NCI-H446 treated with DMSO at 0.1 percent for 48 hours (cell line): ENCODE measurements at places on chromosomes 2 and 18.

GRCh38 chr2:24586955-24587354 is 95.9 kb downstream of the NCOA1 start:
- no peak for DNase-seq

DNA sequence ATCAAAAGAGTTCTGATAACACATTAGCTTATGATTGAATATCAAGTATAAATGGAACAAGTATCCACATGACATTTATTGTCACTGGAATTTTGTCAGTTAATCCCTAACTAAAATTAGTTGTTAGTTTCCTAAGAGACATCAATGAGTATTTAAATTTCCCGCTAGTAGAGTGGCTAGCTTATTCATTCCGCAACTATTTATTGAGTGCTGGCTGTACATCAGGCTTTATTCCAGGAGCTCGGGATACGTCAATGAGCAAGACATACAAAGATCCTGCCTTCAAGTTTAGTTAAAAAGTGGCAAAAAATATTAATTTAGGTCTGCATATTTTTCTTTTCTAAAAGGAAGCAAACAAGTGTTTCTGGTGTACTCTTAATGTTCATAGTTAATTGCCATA is 59.3 kb downstream of the PRKRA start:
- DNase-seq = no peak

DNA sequence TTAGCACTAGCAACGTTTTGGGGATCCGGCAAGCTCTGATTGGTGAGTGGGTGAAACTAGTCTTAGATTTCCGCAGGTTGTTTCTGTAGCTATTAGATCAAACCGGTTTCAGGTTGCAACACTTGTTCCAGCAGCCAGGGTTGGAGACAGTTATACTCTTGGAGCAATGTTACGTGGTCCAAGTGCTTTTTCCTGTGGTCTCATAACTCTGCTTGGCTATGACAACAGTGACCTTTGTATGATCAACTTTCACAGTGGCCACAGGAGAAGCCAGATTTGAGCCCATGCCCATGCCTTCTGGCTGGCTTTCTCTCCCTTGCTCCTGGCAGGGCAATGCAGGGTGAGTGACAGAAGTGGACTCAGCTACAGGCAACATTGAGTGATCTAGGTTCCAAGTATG is 84.5 kb upstream of the TAF1B start:
- DNase-seq = no peak

DNA sequence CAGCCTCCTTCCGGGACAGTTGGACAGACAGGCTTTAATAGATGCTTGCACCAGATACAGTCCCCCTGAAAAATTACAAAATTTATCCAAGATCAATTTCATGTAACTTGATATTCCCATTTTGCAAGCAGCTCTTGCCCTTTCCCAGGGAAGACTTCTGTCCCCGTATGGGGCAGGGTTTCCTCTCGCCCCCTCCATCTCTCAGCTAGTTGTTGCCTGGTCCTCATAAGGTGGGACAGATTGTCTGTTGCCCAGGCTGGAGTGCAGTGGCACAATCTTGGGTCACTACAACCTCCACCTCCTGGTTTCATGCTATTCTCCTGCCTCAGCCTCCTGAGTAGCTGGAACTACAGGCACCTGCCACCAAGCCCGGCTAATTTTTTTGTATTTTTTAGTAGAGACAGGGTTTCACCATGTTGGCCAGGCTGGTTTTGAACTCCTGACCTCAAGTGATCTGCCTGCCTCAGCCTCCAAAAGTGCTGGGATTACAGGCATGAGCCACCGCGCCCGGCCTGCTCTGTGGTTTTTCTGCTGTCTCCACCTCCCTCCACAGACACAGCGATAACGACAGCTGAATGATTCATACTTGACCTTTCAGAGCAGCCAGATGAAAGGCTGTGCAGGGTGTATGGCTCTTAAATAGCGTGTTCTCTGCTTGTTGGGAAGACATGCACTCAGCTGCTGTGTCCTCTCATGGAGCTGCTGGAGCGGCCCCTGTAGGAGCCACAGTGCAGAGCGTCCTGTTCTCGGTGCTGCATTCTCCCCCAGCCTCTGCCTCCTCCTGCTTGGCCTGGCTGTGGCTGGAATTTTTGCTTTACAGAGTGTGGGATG is 61.4 kb downstream of the TTC39C start:
- DNase-seq = no peak

DNA sequence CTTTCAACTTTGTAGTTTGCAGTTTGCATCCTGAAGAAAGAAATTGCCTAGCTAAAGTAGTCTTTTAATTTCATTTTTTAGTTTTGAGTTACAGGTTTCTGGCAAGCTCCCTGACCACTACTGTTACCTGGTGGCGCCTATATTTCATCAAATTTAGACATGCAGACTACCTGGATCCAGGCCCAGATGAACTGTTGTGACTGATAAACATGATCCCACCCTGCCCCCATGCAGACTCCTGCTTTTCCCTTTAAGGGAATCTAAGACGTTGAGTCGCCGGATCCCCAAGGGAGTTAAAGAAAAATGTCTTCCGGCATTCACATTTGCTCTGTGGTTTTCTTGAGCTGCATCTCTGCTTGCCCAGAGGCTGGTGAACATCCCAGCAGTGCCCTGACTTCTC is 22.2 kb downstream of the METAP1D start:
- DNase-seq = no peak

DNA sequence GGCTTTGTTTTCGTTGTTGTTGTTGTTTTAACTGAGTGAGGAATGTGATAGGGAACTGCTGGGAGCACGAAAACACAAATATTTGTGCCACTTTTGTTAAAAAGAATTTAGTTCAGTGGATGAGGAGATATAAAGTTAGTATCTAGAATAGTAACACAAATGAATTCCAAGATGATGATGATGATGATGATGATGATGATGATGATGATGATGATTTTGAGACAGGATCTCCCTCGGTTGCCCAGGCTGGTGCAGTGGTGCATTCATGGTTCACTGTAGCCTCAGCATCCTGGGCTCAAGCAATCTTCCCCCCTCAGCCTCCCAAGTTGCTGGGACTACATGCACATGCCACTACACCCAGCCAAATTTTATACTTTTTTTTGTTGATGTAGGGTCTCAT is 223.7 kb downstream of the DSEL start:
- no peak for DNase-seq

DNA sequence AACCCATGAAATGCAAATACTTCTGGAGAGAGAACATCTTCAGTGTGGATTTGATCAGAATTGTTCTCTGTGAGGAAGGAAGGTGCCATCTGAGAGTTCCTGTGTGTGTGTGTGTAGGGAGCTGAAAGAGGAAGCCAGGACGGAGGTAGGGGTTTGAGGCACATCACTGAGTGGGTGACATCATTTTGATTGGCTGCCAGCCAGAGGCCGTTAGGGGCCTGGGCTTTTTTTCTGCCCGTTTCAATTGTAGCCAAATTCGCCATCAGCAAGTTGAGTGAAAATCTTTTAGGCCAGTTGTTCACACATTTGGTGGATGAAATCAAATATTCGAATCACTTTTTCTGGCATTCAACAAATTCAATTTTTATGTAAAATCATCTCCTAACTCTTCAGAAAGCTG is 48.9 kb downstream of the TSN start:
- peak; percentile 83 for DNase-seq

- DNase-seq = no peak
These were observed 334.1 kb downstream of the GBX2 start for GRCh38 chr2:235833971-235834620.

DNA sequence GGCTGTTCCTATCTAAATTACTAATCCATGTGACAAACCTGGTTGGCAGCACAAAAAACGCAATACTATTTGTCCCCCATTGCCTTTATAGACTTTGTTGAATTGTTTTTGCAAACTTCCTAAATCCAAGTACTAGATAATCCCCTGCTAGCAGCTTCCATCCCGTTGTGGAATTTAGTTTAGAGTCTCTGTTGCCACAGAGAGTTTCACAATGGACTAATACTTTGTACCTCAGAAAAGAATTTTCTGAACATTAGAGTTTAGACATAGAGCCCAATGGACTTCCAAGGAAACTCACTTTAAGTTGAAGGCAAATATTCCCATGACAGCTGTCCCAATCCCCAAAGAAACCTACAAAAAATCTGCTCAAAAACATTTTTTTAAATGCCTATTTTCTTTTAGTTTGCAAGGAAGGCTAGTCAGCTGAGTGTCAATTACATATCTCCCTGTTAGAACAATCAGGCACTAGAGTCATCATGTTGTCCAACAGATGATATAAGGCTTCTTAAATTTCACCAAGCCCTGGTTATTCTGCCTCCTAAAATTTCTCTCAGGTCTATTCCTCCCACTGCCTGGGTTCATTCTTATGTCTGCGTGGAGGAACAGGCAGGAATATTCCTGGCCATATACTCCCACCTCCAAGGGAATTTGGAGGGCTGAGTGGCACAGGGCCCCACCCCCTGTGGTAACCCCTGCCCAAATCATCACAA is 27.2 kb downstream of the RNF152 start:
- DNase-seq = no peak

DNA sequence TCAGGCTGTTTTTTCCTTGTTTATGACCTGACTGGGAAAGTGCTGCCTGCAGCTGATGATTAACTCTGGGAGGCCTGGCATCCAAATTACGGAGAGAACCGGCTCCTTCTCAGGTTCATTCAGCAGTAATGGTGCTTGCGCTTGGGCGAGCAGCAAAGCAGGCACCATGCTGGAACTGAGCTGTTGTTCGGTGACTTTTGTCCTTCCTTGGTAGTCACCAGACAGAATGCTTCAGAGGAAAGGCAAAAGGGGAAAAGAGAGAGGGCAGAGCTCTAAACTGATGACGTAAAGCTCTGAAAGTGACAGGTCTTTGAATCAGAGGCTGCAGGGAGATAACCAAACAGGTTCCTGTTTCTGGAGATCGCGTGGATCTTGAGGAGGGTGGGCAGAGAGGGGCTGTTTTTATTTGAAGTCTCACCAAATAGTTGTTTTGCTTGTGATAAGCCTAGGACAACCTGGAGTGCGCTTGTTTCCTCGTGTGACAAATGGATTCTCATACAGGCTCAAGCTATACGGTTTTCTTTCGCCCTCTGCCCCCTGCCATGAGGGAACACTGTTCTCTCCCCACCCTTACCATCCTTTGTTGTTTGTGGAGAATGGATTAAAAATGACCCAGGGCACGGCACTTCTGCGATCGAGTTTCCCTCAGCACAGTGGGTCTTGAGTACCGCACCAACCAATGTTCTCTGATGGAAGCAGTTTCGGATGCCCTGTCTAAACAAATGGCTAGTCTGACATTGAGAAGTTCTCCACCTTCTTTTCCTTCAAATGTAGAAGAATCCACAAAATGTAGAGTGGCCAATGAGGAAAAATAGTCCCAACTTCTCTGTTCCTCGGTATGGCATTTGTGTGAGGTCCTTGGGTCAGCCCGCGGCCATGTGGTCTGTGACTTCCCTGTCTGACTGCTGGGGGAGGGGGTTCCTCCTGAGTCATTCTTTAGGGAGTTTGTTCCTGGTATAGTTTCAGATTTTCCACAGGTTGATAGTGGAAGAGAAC is 1.3 kb downstream of the RASGRP3 start:
- no peak for DNase-seq

DNA sequence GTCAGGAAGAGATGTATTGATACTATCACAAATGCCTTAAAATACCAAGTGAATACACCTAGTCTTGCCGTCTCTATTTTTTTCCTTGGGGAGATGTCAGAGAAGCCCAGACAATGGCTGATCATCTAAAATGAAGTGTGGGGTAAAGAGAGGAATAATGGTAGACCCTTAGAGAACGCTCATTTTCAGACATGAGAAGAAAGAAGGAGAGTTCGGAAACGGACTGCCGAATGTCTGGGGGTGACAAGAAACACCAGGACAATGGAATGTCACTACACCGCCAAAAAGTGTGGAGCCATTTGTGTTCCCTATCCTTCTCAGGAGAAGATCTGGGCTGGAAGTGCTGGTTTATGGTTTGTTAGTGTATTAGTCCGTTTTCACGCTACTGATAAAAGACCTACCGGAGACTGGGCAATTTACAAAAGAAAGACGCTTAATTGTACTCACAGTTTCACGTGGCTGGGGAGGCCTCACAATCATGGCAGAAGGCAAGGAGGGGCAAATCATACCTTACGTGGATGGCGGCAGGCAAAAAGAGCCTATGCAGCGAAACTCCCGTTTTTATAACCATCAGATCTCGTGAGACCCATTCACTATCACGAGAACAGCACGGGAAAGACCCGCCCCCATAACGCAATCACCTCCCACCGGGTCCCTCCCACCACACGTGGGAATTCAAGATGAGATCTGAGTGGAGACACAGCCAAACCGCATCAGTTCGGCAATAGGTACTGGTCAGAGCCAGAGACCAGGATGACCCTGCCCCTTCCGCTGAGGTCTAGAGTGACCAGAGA is 743.7 kb downstream of the GALR1 start:
- no peak for DNase-seq

DNA sequence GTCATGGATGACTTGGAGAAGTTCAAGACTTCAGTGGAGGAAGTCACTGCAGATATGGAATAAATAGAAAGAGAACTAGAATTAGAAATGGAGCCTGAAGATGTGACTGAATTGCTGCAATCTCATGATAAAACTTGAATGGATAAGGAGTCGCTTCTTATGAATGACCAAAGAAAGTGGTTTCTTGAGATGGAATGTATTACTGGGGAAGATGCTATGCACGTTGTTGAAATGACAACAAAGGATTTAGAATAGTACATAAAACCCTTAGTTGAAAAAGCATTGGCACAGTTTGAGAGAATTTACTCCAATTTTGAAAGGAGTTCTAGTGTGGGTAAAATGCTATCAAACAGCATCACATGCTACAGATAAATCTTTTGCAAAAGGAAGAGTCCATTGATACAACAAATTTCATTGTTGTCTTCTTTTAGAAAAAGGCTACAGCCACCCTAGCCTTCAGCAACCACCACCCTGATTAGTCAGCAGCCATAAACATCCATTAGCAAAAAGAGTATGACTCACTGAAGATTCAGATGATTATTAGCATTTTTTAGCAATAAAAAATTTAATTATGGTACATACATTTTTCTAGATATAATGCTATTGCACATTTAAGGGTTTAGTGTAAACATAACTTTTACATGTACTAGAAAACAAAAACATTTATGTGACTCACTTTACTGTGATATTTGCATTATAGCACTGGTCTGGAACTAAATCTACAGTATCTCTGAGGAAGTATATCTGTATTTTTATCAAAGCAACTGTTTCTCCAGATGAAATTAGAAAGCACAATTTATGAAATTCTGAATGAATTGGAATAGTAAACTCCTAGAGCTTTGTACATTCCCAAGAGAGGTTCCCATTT is 110.5 kb upstream of the TACR1 start:
- no peak for DNase-seq

GRCh38 chr2:1550658-1551316 is 137.5 kb downstream of the TPO start:
- DNase-seq = no peak

DNA sequence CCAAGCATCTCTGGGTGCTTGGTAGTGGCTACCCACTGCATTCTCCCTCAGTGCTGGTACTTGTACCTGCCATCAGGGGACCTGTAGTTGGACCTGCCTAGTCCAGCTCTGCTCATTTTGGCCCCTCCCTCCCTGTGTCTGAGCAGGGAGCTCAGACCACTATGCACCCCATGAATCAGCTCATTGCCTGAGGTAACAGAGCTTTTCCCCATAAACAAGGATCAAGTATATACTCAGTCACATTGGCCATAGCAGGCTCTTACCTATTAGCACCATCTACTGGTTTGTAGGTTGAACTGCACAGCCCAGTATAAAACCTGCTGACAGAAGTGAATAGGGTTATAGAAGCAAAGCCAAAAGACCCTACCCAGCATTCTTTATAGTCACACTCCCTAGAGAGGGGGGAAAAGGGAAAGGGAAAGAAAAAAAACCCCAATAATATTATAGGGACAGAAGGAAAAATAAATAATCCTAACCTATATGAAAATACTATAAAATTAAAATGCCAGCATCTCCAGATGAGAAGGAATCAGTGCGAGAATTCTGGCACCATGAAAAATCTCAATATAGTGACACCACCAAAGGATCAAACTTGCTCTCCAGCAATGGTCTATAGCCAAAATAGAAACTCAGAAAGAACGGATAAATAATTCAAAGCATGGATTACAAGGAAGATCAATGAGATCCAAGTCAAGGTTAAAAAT is 6.9 kb upstream of the FLACC1 start:
- peak; percentile 22 for DNase-seq
